T follicular helper cell (primary cell): ENCODE measurements at places on chromosomes 7 and 10.

DNA sequence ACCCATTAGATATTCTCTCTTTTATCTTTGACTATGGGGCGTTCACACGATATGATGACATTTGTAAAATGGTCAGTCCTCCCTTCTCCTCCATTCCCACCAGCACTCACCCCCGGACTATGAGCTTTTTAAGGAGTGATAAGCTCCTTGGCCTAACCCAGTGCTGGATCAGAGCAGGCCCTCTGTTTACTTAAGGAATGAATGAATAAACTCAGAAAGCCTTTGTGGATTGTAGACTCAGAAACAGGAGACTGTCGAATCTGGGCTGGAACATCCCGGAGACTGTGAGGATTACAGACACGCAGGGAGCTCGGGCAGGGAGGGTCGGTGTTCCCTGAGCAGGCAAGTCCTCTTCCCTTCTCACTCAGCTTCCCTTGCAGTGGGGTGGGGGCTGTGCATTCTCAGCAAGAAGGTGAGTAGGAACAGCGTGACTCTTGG, 6.8 kb upstream of the ZCCHC24 start:
- DNase-seq = no peak

GRCh38 chr7:46566097-46566774, 645.2 kb upstream of the IGFBP3 start:
- DNase-seq = no peak

GRCh38 chr7:101436221-101436735, 73.6 kb downstream of the COL26A1 start:
- DNase-seq = no peak

GRCh38 chr7:98138672-98139071, 32.0 kb downstream of the LMTK2 start:
- DNase-seq = no peak

- no peak for DNase-seq
These were observed 28.2 kb upstream of the ECHDC3 start for GRCh38 chr10:11713963-11714362.

DNA sequence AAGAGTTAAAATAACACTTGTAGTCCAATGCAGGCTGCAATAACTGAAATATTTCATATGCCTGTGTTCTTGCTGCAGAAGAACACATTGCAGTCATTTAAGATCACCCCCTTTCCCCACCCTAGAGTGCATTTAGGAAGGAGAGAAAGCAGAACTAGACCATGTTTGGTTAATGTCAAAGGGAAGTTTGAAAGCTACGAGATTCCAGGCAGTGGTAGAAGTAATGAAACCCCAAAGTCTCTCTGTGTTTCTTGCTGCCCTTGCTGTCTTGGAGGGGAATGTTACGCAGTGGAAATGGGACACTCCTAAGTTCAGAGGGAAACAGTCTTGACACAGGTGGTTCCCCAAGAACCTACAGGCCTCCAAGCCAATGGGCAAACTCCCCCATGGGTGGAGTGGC, 242.9 kb downstream of the PTEN start:
- no peak for DNase-seq

GRCh38 chr10:66321723-66322665, 603.8 kb upstream of the LRRTM3 start:
- no peak for DNase-seq

GRCh38 chr7:27900006-27900405, 160.0 kb downstream of the TAX1BP1 start:
- no peak for DNase-seq

DNA sequence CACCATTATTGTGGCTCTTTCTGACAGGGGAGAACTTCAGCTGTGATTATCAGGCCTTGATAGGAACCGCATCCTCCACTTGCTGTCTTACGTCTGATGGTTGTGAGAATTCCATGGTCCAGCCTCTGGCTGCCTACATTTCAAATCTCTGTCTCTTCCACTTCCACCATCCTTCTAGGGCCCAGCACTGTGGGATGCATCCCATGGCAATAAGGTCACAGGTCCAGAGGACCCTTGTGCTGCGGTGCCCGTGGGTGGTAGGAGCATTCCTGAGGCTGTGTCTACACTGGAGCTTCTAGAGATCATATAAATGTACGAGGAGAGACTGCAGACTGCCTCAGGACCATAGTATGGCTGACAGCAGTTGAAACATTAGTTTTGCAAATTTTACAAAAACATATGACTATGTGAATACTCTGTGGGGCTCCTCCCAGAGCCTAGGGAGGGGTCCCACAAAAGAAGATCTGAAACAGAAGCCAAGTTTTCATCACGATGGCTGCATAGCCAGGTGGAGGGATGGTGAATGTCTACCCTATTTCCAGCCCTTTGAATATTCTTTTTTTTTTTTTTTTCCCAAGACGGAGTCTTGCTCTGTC, 11.8 kb downstream of the CALML3 start:
- DNase-seq = no peak

GRCh38 chr7:80335511-80336231, 176.2 kb downstream of the GNAT3 start:
- no peak for DNase-seq

GRCh38 chr7:46173476-46174195, 252.6 kb upstream of the IGFBP3 start:
- no peak for DNase-seq

GRCh38 chr10:132450466-132450824, 53.4 kb downstream of the PWWP2B start:
- DNase-seq = no peak

DNA sequence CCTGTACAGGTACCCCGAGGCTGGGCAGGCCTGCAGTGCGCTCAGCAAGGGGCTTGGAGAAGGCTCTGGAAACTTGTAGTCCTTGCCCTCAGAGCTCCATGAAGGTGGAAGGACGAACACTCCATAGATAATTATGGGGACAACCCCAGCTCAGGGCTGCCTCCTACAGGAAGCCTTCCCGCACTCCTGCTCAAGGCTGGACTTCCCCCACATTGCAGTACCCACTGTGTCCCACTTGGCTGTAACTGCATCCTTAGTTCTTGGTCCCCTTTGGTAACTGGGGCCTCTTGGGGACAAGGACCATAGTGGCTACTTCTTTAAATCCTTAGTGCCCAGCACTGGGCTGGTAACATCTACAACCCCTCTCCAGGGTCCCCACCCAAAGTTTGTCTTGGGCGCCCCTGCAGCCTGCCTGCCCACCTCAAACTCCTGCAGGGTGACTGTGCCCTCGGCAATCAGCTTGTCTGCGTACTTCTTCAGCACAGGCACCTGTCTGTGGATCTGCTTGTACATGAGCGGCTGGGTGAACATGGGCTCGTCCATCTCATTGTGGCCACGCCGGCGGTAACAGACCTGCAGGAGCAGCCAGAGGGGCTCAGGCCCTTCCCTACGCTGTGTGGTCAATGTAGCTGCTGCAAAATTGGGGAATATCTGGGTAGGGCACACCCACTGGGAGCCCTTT, 17.1 kb downstream of the OGDHL start:
- no peak for DNase-seq

- no peak for DNase-seq
These were observed 734 bp downstream of the CHST3 start for GRCh38 chr10:71964743-71965515.

- no peak for DNase-seq
These were observed 349.0 kb downstream of the TNS3 start for GRCh38 chr7:47232751-47233412.

DNA sequence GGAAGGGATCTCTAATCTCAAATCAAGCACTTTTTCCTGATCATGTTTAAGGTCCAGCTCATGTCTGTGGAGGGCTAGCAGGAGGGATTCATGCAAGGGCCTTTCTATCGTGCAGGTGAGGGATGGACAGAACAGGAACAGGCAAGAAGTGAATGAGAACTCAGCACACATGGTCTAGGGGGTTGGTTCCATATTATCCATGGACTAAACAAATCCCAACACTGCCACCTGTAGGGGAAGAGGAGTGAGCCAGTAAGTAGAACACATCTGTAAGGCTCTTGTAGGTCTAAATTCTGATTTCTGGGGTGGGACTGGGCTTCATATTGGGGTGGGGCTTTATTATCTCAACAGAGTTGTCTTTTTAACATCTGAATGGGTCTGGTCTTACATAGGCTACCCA, 138.0 kb upstream of the TARP start:
- DNase-seq = no peak

- no peak for DNase-seq
These were observed 269.9 kb upstream of the IMMP2L start for GRCh38 chr7:111832174-111832573.

DNA sequence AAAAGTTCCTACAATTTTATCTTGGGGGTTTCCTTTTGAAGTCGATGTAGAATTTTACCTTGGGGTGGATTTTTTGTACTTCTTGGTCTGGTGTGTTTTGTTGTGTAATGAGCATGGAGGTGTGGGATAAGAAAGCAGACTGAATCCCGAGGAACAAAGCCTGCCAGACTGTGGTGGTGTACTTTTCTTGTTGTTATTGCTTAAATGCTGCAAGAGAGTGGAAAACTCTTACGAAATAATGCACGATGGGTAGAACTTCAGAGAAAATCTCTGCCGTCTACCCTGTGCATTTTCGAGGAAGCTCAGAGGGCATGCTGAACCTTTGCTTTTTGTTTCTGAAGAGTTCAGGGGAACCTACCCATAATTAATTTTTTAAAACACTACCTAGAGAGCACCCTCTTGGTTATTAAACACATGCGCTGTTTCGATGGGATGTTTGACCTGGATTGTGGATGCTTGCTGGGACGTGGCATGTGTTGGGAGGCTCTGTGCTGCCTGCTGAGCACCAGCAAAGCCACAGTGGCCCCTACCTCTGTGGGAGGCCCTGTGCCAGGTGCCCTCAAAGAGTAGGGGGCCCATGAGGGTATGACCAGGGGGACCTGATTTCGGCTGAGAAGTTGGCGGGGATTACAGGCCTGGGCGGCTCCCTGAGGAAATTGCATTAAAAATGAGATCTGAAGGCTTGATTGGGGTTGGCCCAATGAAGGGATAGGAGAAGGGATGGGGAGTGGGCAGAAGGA, 94.1 kb downstream of the TCF7L2 start:
- no peak for DNase-seq

- no peak for DNase-seq
These were observed 96.3 kb upstream of the NEBL start for GRCh38 chr10:20993389-20993788.

GRCh38 chr10:77359950-77360520, 277.6 kb downstream of the KCNMA1 start:
- DNase-seq = no peak

DNA sequence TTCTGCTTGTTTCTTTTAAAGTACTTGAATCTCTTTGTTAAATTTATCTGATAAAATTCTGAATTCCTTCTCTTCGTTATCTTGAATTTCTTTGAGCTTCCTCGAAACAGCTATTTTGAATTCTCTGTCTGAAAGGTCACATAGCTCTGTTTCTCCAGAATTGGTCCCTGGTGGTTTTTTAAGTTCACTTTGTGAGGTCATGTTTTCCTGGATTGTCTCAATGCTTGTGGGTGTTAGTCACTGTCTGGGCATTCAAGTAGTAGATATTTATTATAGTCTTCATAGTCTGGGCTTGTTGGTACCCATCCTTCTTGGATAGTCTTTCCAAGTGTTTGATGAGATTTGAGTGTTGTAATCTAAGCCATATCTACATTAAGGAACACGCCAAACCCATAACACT, 1060.6 kb downstream of the LRMDA start:
- no peak for DNase-seq
